ENCODE measurements at places on chromosomes 13 and 19.

GRCh38 chr19:31539386-31539785, 190.2 kb upstream of the TSHZ3 start:
- DNase-seq = no peak

DNA sequence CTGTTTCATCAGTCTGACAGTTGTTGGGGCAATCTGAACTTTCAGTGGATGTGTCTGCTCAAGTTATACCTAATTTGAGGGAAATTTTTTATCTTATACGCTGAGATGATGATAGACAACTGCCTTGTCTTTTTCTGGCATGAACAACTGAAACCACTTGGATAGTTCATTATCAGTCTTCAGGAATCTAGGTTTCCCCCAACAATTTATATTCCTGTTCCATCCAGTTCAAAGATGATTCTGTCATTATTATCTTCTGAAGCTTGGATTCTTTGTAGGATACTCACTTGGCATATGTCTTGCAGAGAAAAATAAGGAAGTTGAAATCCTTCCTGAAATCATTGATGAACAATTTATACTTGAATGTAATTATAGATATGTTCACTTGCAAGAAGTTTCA, 193.7 kb downstream of the LMO7 start:
- no peak for DNase-seq

GRCh38 chr19:40252395-40252794, 25.9 kb upstream of the CCNP start:
- no peak for DNase-seq

DNA sequence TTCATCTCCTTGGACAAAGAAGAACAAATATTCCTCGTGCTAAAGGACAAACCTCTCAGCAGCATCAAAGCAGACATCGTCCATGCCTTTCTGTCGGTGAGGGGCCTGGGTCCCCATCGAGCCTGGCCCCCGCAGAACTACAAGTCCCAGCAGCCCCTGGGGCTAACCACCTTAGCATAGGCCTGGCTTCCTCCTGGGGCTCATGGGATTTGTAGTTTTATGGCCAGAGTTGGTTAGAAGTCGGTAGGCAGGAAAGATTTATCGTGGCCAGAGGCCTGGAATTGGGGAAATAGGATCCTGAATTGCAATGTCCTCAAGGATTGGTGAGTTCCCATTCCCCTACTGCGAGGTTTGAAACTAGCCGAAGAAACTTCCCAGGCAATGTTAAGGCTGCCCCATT, 19.6 kb downstream of the TMEM150B start:
- peak; percentile 62 for DNase-seq

- no peak for DNase-seq
Measured at GRCh38 chr13:110626521-110626920, 11.2 kb downstream of the NAXD start.

- DNase-seq = no peak
Measured at GRCh38 chr19:4455719-4456475, 1.7 kb downstream of the UBXN6 start.

GRCh38 chr19:38640368-38640767, 7.1 kb upstream of the ACTN4 start:
- DNase-seq = no peak

GRCh38 chr19:12092956-12093355, 28.4 kb downstream of the ZNF844 start:
- DNase-seq = no peak

- no peak for DNase-seq
Measured at GRCh38 chr13:28185256-28185655, 46.9 kb downstream of the PAN3 start.

GRCh38 chr19:16347706-16348105, 23.1 kb downstream of the KLF2 start:
- DNase-seq = no peak

- DNase-seq = no peak
Measured at GRCh38 chr13:98201984-98202383, 24.9 kb upstream of the RNF113B start.

- DNase-seq = no peak
Measured at GRCh38 chr19:53541971-53542370, 4.0 kb downstream of the ZNF331 start.

Data from CD4-positive, alpha-beta T cell treated with Interleukin-2 at 100 ng/mL for 4 hours (primary cell).